CD4-positive, alpha-beta T cell treated with Interleukin-21 for 1 hour (primary cell): ENCODE measurements at places on chromosomes 7 and 10.

- DNase-seq, result no peak
Observed at GRCh38 chr10:65040796-65041195, 1519.6 kb downstream of the REEP3 start.

- no peak for DNase-seq
Observed at GRCh38 chr10:74262856-74263255, 111.8 kb downstream of the ADK start.

GRCh38 chr10:21061982-21062381 is 164.9 kb upstream of the NEBL start:
- no peak for DNase-seq

- no peak for DNase-seq
Observed at GRCh38 chr7:134685250-134685649, 38.6 kb downstream of the BPGM start.

GRCh38 chr7:92076509-92076908 is 57.8 kb downstream of the CYP51A1 start:
- DNase-seq, result no peak

DNA sequence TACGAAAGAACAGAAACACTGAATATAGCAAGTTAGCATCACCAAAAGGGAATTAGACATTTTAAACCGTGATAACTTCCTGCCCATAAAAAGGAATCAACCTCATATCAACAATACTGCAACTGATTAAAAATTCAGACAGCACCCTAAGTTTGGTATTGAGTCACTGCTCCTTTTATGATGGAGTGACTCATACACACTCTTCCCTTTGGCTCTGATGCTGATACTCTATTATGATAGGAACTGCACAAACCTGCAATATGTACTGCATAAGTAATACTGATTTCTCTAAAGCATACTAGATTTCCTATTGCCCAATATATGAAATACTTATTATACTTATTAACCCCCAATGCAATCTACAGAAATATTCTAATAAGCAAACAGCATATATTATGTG is 118.7 kb downstream of the PARD3 start:
- DNase-seq, result no peak

DNA sequence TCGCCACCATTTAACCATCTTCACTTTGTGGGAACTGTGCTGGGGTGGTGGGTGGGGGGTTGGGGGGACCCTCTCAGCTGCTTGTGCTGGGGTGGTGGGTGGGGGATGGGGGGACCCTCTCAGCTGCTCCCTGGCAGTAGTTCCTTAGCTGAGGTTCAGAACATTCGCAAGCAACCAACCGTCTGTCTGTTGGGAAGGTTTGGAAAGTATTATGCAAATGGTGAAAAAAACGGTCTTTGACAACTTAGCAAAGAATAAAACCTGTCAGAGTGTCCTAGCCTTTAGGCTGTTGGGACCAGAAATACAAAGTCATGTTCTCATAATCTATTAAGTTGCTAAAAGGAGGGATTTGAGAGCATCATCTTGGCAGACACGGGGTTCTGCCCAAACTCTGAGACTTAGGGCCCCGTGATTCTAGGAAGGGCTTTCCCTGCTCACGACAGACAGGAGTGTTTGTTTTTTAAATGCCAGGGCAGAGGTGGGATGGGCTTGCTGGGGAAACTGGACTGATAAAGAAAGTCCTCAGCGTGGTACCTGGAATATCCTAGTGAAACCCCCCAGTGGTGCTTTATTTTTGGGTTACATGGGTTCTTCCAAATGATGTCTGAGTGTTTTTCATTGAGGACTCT is 14.1 kb upstream of the SRGN start:
- DNase-seq, result no peak

DNA sequence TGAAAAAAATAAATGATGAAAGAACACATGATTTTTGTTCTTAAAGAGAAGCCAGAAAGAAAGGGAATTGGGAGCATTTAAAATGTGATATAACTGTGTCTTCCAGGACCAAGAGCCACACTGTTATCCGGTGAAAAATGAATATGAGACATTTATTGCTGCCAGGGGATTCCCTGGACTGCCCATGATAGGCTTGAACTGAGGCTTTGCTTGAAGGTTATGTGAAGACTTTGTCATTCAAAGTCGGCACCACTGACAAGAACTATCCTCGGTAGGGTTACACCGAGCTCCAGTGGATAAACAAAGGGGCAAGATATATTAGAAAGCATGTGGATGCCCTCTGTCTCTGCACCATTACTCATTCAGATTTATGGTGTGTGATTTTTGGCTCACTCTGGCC is 125.4 kb upstream of the MINDY3 start:
- DNase-seq, result no peak

GRCh38 chr7:45035893-45036292 is 35.9 kb downstream of the CCM2 start:
- DNase-seq, result no peak
